ENCODE measurements at places on chromosomes 13 and 19. TPM values are rescaled to one million over a fixed set of nuclear protein-coding genes. Genes with fewer than 3 reads are reported as not detected.

Gene STOML3
- not detected for polyA plus RNA-seq

GRCh38 chr13:46647512-46648065, 94.6 kb downstream of the LRCH1 start:
- no peak for DNase-seq

DNA sequence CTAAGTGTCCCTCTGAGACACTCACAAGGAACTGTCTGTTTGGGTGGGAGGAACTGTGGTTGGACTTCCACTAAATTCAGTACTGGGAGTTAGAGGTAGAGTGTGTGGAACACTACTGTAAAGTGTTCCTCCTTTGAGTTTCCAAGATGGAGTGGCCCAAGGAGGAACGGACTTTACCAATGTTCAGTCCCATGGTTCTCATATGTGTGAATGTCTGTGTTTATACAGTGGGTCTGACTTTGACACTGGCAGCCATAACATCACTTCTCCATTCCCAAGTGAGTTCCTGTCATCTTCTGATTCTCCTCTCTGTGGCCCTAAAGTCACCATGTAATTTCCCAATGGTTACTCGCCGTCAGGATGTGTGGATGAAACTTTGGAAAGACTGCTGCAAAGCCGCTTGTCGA, 136.8 kb upstream of the SERP2 start:
- no peak for DNase-seq

DNA sequence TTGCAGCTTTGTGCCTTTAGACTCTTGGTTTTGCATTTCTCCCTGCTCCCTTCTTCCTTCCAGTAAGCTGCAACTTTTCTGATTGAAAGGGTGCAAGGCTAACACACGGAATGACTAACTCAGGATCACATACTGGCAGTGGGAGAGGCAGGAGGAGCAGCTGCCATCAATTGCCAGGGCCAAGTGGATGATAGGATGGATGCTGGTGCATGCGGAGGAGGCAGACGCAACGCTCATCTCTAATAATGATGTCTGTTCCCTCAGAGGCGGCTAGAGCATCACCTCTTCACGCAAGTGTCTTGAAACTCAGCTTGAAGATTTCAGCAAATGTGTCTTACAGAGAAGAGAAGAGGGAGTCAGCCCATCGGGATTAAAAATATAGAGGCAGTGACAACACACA, 49.5 kb upstream of the TPM4 start:
- DNase-seq: no peak

Gene NCAN
- not detected for polyA plus RNA-seq

Data from hepatocyte (in vitro differentiated cells).